ENCODE measurements at places on chromosomes 4 and X.
A peak's percentile ranks its signal among the peaks of the same experiment; 100 is the strongest.

- DNase-seq: no peak
Measured at GRCh38 chr4:125254106-125254505, 60.6 kb upstream of the FAT4 start.

DNA sequence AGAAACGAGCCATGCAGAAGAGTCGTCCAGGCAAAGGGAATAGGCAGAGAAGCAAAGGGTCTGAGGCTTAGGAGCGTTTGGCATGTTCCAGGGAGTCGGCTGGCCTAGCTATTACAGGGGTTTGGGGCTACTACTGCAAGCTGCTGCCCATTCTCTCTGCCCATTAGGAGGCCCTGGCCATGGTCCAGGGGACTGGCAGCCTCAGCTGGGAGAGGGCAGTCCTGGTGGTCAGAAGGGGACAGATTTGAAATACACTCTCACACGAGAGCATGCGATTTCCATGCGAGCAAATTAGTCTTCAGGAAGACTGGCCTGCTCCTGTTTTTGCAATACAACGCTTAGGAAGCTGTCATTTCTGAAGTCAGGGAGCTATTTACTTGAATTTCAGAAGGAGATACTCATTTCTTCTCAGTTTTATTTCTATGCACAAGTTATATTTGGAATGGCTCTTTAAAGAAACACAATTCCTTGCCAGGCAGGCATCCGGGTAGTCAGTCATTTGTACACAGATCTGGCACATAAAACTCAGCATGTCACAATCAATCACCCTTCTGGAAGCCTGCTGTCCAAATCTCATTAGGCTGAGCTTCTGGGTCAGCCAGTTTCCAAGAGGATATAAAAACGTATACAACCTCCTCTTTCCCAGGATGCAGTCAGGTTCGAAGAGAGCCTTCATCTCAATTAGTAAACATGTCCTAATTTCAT lies 27.0 kb downstream of the PROM1 start:
- no peak for DNase-seq

- DNase-seq: no peak
Measured at GRCh38 chr4:89929425-89930159, 34.9 kb downstream of the MMRN1 start.

DNA sequence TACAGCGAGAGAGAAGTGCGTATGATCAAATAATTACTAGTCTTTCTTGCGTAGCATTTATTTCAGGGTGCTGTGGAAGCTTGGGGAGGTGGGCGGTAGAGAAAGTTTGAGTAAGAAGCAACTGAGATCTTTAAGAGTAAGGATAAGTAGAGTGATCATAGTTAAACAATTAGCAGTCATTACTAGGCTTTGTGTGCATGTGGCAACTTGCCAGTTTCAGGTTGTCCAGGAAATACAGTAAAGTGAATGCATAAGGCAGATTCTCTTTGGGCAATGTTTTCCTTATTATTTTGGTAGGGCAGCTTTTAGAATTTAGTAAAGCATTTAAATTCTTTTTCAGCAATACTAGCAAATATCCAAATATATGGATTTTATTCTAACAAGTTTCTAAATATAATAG lies 57.0 kb downstream of the HPGDS start:
- no peak for DNase-seq

DNA sequence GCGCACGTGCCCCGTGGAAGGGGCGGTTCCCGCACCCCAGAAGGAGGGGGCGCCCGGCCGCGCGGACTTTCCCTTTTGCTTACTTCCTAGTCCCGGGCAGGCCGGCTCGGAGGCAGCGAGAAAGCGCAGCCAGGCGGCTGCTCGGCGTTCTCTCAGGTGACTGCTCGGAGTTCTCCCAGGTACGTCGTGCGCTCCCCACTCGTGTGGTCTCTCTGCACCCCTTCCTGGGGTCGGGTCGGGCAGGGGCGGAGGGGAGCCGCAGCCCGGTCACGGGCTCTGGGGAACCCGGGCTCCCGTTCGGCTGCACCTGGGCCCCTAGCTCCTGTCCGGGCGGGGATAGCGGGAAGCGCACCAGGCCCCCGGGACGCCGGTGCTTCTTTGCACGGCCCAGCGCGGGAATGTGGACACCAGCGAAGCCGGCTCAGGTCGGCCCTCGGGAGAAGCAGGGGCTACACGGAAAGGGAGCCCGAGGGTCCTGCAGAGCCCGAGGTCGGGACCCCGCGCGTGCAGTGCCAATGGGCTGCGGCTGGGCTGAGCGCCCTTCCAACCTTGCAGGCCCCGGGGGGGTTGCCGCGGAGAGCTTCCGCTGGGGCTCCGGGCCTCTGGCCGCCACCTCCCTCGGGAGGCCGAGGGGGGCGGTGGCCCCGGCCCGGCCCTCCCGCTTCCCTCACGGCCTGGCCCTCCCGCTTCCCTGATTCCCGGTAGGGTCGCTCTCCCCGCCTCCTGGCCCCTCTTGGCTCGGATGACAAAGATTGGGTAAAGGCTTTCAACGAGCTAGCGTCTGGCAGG lies at the start of gene TLR2:
TSS of gene TLR2 (plus strand) at position 99 of the 789 bp plus-strand sequence. CDS start 18,628 bp downstream, outside the sequence.
- DNase-seq: peak; percentile 27

DNA sequence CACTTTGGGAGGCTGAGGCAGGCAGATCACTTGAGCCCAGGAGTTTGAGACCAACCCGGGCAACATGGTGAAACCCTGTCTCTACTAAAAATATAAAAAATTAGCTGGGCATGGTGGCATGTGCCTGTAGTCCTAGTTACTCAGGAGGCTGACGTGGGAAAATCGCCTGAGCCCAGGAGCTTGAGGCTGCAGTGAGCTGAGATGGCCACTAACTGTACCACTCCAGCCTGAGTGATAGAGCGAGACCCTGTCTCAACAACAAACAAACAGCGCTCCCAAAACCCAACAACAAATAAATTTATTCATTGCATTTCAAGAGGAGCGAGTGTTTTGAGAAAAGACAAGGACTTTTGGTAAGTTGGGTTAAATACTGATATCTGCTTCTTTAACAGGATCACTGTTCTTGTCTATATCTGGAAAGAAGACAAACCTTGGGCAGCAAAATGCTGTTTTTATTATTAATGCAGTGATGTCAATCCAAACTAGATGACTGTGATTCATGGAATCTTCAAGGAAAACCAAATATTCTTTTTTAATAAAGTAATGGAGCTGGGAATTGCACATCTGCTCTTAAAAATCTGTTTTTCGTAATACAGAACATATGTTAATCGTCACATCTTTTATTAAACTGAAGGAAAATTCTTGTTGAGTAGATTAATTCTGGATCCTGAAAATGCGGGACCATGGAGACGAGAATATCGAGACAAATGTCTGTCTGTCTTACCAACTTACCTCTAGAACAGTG lies 90.8 kb upstream of the LIMCH1 start:
- DNase-seq: no peak

DNA sequence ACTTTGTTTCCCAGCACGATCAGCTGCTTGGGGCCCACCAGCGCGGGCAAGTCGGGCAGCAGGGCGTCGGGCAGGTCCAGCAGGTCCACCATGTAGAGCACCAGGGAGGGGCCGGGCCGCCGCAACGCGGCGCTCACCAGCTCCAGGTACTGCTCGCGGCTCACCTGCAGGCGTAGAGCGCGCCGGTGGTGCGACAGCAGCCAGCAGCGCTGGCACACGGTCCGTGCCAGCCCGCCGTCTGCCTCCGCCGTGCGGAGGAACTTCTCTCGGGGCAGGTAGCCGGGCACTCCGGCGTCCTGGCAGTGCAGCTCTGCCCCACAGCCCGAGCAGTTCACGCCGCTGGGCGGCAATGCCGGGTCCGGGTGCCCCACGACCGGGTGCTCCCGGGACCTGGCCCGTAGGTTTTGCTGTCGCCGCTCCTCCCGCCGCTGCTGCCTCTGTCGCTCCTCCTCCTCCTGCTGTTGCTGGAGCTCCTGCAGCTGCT lies 527 bp downstream of the NOA1 start:
- DNase-seq: peak; percentile 16

- DNase-seq: no peak
Measured at GRCh38 chrX:56600141-56600540, 36.7 kb downstream of the UBQLN2 start.

- no peak for DNase-seq
Measured at GRCh38 chrX:2547736-2548135, 47.0 kb upstream of the DHRSX start.

- no peak for DNase-seq
Measured at GRCh38 chr4:56733352-56733751, 52.3 kb upstream of the HOPX start.

DNA sequence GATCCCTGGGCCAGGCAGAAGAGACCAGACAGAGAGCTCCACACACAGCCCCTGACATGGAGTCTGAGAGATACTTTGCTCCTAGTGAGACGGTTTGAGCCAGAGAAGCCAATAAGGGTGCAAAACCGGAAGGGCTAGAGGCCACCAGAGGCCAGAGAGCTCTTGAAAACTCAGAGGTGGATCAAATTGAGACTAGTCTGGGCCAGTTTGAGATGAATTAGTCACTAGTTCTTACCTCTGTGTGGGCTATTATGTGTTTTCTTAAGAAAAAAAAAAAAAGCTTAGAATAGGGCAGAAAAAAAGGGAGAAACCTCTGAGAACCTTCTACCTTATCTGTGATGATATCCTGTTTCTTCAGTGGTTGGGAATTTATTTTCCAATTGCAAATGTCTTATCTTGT lies 110.4 kb upstream of the EDNRA start:
- no peak for DNase-seq

DNA sequence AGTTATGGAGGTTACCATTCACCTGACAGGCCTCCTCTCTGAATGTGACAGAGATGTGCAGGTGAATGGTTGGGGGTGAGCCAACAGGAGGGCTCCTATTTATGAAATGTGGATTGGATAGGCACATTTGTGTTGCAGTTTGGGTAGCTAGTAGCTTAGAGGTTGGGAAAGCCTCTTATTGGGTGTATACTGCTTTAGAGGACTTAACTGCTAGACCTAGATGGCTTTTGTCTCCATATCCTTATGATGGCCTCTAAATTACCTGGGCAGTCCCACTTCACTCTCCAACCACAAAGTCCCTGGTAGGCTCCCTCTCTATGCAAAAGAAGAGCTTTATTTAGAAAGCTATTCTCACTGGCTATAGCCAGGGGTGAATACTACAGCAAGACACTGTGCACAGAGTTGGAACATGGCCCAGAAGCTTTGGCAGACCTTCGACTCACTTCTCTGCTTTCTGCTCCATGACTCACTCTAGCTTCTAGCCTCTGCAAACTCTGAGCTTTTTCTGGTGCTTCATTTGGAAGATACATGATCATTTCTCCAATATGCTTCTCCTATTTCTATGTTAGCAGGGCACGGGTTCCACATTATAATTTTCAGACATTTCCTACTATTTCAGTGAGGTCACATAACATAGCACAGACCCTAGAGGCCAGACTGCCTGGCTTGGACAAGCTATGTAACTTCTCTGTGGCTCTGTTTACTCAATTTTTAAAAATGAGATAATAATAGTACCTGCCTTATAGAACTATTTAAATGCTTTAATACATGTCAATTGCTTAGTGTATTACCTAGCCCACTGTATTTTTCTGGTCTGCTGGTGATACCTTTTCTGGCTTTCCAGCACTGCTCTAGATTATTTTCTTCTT lies 6.0 kb upstream of the VGLL1 start:
- no peak for DNase-seq

DNA sequence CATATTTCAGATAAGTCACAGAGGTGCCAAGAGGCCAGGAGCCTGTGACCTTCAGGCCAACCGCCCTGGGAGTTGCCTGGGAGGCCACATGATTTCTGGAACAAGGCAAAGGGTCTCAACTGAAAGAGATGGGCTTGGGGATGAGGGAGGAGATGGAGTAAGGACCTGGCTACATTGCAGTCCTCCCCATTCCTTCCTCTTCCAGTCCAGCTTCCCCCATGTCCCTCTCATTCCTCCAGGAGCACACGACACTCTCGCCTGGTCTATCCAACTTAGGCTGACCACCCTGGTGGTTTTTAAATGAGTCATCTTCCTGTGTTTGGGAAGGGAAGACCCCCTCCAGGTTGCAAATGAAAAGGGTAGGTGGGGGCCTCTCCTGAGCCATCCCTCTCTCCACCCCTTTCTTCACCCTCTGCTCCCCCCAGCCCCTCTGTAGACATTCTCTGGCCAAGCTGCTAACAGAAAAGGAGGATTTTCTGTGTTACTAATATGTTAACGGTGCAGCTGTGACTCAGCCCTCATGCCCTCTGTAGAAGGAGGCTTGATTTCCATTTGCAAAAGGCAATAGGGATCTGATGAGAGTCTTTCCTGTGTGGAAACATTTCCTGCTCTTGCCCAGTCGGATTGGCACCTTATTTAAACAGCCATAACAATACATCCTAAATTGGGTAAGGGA lies 79.2 kb downstream of the RTL5 start:
- DNase-seq: no peak

Measured in stimulated activated CD4-positive, alpha-beta T cell treated with anti-CD3 and anti-CD28 coated beads, TNF-alpha, amount 100 ng/mL, for 1 hour (primary cell).